ENCODE measurements at places on chromosomes 3 and 15.

GRCh38 chr3:13687517-13687943 is 138.6 kb downstream of the FBLN2 start:
- DNase-seq: no peak

DNA sequence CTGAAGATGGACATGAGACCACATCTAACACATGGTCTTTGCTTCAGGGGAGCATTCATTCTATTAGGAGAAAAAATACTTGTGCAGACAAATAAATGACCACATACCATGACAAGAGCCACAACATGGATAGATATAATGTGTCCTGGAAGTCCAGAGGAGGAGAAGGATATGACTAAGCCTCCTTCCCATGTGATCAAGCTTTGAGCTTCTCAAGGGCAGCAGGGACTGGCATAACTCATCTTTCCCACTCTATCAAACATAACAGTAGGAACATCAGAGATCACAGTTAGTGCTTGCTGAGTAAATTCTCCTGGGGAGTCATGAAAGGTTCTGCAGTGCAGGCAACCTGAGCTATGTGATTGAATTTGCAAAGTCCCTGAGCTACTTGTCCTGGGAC is 86.0 kb upstream of the LPP start:
- DNase-seq: peak; percentile 65

GRCh38 chr15:39251413-39252133 is 329.3 kb upstream of the THBS1 start:
- DNase-seq: peak; percentile 64

DNA sequence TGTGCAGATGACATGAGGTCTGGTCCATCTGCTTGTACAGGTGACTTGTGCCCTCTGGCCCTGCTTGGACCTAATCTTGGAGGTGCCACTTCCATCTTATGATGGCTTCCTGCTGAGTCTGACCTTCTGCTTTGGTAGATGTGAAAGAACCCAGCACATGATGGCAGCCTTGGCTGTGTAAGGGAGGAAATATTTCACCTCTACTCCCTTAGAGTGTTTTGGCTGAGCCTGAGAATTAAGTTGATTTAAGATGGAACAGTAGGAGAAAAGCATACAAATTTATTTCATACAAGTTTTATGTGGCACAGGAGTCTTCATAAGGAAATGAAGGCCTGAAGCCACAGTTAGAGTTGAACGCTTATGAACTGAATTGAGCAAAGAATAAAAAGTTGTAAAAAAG is 27.6 kb upstream of the CDCP1 start:
- no peak for DNase-seq

DNA sequence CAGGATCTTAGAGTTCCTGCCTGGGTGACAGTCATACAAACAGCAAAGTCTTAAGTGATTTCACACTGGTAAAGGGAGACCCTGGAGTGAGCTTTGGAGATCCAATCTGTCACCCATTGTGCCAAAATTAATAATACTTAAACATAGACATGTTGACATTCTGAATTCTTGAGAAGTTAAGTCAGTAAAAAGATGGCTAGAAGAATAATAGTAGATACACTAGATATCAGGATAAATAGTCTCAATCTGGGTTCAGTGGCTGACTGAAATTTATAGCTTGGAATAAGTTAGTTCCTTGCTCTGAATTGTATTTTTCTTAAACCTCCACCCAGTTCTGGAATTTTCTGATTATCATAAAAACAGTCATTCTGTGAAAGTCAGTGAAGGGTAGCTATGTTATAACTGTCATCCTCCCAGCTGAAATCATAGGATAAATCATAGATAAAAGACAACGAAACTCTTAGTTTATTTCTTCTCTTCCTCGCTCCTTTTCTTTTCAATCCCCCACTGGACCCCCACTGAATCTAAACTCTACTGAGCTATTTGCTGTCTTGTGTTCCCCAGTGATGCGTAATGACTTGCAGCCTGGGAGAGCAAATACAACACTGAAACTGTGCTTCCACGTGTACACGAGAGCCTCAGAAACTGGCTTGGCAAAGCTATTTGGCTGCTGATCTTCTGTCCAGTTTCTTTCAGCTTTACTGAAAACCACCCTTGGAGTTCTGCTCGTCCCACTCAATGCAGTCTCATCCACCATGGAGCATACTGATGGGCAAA is 175.4 kb upstream of the TP63 start:
- DNase-seq: no peak
